ENCODE measurements at places on chromosomes 12 and 14.
A peak's percentile ranks its signal among the peaks of the same experiment; 100 is the strongest.

DNA sequence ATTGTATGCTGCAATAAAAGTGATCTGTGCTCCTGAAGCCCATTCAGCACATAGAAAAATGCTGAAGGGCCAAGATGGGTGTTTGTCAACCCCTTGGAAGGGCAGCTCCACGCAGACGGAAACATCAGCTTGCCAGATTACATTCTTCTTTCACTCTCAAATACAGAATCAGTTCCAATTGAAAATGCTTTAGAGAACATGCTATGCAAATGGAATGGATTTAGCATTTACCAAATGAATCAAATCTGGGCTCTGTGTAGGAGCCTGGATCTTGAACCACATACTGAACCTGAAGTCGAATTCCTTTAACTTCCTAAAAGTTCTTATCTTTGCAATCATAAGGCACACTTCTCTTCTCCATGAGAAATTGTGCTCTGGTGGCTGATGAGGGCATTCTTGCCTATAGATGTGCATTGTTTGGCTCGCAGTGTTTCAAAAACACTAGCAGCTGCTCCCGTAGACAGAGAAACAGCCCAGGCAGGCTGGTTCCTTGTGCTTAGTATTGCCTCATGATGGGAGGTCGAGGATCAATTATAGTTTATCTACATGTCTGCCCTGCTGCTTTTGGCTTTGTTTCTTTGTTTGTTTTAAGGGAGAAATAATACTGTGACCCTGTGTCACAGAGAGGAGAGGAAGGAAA is 489.8 kb upstream of the FLRT2 start:
- no peak for DNase-seq

DNA sequence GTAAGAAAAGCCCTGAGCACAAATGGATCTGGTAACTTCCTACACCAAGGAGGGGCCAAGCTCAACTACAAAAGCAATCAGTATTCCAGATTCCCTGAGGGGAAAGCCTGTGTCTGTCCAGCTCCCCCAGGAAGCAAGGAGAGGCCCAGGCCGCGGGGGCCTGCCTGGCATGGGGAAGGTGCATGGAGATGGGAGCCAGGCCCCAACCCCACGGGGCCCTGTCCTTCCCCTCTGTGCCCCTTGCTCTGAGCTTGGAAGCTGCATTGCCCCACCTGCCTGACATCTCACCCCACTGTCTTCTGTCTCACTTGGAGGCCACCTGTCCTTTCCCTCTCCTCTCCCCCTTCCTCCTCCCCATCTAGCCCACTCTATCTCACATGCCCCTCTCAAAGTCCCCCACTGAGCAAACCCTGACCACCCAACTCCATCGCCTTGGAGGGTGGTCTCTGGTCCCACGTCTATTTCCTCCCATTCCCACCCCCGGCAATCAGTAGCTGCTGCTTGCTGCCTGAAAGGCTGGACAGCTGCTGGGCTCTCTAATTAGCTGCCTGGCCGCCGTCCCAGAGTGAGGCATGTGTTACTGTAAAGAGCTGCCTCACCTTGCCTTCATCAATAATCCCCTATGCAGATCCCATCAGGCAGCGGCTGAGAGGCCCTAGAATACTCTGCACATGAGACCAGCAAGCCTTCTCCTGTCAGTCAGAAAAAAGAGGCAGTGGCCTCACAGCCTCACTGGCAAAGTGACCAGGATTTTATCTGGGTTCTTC is 3.4 kb upstream of the TMEM229B start:
- DNase-seq: no peak

DNA sequence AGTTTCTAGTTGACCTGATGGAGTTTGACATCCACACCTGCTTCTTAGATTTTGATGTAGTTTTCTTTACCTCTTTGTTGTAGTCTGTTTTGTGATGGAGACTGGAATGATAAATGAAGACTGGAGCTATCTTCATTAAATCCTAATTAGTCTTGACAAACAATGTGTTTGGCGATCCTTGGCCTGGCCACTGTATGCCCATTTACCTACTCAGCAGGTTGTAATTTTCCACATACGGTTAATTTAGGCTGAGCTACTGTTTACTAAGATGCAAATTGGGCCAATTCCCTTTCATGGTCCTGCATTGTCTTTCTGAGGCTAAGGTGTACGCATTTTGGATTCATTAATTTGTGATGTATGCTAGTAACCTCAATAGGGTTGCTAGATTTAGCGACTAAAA is at the start of gene TAS2R7:
TSS of gene TAS2R7 (minus strand) at position 41 of the 400 bp plus-strand sequence. CDS start 57 bp downstream, outside the sequence.
- no peak for DNase-seq

- no peak for DNase-seq
Measured at GRCh38 chr12:18071336-18071735, 18.7 kb downstream of the RERGL start.

- DNase-seq: no peak
Measured at GRCh38 chr14:63908667-63909264, 56.0 kb downstream of the SYNE2 start.

GRCh38 chr12:57341275-57341990 is 89.4 kb downstream of the R3HDM2 start:
- no peak for DNase-seq

GRCh38 chr12:65609359-65609771 is 214.9 kb upstream of the HMGA2 start:
- no peak for DNase-seq

DNA sequence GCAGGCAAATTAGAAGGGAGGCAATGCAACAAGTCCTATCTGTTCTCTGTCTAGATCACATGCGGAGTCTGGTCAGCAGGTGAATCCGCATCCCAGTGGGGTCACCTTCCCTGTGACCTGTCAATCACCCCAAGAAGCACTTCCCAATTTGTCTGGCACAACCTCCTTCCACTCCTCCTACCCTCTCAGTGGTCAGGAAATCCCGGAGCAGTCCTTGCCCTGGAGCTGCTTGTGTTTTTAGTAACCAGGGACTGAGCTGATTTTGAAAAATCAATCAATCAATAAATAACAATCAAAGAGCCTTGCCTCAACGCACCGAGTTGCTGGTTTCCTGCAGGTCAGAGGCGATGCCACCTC is 572 bp upstream of the ACSS3 start:
- no peak for DNase-seq

DNA sequence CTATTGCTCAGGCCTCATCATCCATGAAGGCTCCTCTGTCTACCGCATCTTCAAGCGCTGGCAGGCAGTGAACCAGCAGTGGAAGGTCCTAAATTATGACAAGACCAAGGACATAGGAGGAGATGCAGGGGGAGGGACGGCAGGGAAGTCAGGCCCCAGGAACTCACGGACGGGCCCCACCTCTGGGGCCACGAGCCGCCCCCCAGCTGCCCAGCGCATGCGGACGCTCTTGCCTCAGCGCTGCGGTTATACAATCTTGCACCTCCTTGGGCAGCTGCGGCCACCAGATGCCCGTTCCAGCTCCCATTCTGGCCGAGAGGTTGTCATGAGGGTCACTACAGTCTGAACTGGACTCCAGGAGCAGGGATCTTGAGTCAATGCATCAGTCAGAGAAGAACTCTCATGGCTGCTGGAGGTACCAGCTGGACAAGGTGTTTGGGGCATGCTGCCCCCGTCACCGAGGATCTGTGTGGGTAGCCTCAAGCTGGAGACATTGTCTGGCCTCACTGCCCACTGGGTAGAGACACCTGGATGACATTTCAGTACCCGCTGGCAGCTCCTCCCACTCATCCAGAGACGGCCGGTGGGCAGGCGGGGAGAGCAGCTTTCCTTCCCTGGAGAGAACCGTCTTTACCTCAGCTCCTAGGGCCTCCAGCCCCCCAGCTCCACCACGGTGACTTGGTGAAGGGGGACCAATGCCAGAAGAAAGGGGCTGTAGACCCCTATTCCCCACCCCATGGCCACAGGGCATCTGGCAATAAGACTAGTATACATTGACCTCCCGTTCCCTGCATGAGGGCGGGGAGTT is 3.9 kb downstream of the MARCHF9 start:
- no peak for DNase-seq

GRCh38 chr12:54879150-54879549 is 24.8 kb downstream of the MUCL1 start:
- DNase-seq: no peak

- DNase-seq: no peak
Measured at GRCh38 chr12:47071241-47071852, 8.1 kb upstream of the PCED1B start.

GRCh38 chr12:43675048-43675904 is 83.3 kb downstream of the PUS7L start:
- DNase-seq: no peak

- DNase-seq: no peak
Measured at GRCh38 chr12:3832738-3833137, 40.5 kb downstream of the PARP11 start.

DNA sequence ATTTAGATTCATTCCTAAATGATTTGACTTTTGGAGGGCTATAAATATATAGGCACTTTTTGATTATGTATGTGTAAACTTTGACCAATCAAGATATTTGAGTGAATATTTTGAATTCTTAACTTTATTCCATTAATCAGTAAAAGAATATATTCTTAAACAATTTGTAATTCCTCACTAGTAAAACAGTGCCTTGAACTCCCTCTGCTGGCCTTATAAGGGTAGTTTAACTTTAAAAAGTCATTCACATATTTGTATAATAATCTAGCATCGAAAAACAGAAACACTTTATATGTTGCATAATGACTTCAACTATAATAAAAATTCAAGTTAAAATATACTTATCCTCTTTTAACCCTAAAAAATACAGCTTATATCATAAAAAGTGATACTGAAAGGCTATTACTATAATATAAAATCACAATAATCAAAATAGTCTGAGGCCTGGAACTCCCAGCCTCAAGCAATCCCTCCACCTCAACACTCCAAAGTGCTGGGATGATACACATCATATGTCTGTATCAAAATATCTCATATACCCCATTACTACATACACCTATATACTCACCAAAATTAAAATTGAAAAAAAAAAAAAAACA is 31.2 kb downstream of the CCDC59 start:
- no peak for DNase-seq

- no peak for DNase-seq
Measured at GRCh38 chr14:105324080-105324778, 9.7 kb downstream of the PACS2 start.

DNA sequence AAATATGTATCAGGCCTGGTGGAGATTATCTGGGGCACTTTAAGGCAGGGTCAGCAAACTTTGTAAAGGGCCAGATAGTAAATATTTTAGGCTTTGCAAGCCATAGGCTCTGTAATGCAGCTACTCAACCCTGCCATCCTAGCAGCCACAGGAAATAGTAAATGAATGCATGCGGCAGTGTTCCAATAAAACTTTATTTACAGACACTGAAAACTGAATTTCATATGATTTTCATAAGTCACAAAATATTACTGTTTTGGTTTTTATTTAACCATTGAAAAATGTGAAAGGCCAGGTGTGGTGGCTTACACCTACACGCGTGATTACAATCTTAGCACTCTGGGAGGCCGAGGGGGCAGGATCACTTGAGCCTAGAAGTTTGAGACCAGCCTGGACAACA is 3.2 kb upstream of the CAMKK2 start:
- DNase-seq: no peak

GRCh38 chr12:111259231-111259630 is 109.7 kb downstream of the PHETA1 start:
- no peak for DNase-seq

GRCh38 chr14:99563749-99564129 is 40.3 kb downstream of the CCDC85C start:
- DNase-seq: no peak

DNA sequence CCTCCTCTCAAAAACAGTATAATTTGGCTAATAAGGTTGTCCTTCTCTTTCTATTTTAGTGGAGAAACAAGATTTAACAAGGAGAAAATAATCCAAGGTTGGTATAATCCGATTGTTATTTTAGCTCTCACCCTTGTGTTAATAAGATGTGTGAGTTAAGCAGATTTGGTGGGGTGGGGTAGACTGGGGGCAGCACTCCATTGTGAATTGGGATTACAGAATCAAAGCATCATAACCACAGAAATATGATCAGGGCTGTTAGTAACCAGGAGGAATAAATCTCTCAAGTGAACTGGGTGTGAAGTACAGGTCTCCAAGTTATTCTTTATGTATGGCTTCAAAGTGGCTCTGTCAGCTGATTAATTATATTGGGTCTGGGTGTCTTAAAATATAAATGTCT is 10.2 kb downstream of the TIGAR start:
- DNase-seq: no peak

DNA sequence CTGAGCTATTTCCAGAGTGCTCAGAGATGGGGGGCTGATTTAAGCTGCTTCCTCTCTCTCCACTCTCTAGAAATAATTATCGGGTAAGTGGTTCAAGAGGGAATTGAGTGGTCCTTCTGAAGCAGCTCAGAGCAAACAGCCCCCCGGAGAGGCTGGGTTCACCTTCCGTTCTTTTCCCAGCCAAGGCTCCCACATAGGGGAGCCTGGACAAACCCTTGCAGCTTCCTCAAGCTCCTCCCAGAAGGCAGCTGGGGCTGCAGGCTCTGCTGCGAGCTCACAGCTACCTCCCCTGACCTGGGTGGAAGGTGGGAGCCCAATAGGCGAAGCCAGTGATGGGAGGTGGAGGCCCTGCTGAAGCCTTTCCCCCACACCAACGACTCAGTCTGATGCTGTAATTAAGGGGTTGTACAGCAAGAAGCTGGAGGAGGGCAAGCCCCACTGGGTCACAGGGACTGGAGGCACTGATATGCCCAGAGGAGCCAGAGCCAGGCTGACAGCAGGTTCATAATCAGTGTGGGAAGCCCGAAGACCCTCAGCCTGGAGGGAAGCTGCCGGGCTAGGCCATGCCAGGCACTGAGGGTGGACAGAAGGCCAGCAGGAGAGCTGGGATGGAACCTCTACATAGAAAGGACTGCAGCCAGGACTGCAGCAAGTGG is 52.4 kb downstream of the ARL6IP4 start:
- DNase-seq: no peak

- peak; percentile 66 for DNase-seq
Measured at GRCh38 chr14:92613008-92613658, 99.6 kb downstream of the RIN3 start.

DNA sequence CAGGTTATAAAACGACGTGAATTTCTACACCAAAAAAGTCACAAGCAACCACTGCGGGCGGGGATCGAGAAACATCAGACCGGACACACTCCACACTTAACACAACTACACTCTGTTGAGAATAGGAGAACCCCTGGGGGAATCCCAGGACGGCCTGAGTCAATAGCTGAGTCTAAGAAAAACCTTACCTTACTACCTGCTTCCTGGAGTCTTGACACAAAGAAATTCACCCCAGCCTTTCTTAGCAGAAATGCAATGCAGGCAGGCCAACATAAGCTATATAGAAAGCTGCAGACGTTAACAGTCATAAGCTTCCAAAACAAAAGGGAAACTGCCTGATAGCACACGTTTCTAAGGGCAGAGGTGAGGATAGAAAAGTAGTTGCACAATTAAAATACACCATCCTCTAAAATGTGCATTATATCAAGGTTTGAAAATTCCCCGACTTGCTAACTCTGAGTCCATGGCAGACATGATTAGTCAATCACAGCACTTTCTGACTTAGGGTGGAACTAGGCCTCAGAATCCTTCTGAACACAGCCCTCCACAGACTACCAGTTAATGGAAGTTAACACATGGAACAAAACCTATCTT is 68.0 kb downstream of the CCDC88C start:
- DNase-seq: peak; percentile 57

- DNase-seq: no peak
Measured at GRCh38 chr14:102180248-102180998, 40.7 kb downstream of the WDR20 start.

All from activated T-cell treated with anti-CD3 and anti-CD28 coated beads for 48 hours (primary cell).